ENCODE measurements at places on chromosomes 5 and 9.

- peak; percentile 96 for DNase-seq
These were observed 552 bp downstream of the OTULINL start for GRCh38 chr5:14581891-14582796.

- DNase-seq = no peak
These were observed 8.7 kb downstream of the SNCB start for GRCh38 chr5:176621661-176622079.

DNA sequence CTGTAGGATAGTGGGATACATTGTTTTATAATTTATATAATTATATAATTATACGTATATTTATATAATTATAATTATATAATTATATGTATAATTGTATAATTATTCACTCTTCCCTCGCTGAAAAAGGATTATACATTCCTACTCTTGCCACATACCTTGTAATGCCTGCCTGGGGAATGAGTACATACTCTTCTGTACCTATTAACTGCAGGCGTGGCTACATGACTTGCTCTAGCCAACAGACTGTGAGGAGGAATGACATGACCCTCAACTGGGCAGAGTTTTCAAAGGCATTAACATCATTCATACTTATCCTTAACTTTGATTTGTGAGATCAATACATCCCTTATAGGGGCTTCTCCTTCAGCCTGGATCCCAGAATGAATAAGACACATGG lies 19.1 kb downstream of the ERMP1 start:
- DNase-seq = no peak

- no peak for DNase-seq
These were observed 504.5 kb upstream of the ITGA1 start for GRCh38 chr5:52283221-52283620.

DNA sequence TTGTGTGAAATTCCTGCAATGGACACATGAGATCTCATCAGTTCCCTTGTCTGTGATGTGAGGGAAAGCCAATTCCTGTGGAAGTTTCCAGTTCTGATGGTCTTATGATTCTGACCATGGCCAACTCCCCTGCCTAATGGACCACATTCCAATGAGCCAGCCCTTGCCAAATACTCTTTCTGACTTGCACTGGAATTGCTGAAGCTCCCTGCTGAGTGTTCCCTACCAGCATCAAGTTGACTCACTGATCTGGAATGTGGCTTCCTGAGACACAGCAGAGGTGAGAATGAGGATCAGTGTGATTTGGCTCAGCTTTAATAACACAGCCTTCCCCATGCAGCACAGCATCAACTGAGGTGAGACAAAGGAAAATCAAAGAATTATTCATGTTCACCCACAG lies 427.8 kb downstream of the KDM4C start:
- no peak for DNase-seq

DNA sequence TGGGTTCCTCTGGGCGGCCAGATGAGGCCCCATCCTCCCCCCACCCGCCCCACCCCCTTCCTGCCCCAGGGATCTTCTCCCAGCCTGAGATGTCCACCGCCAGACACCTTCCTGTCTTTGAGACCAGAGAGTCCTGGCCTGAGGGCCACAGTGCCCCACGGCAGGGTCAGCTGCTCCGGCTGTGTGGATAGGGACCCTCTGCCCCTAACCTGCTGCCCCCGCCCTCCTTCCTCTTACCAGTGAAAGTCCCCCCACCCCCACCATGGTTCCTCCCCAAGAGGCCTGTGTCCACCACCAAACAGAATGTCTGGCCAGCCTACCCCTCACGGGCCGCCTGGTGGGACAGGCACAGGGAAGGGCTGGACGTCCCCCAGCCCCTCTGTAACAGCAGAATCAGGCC lies 43.0 kb upstream of the UBAC1 start:
- DNase-seq = no peak

- DNase-seq = no peak
These were observed 77.7 kb downstream of the TLE1 start for GRCh38 chr9:81611664-81612063.

DNA sequence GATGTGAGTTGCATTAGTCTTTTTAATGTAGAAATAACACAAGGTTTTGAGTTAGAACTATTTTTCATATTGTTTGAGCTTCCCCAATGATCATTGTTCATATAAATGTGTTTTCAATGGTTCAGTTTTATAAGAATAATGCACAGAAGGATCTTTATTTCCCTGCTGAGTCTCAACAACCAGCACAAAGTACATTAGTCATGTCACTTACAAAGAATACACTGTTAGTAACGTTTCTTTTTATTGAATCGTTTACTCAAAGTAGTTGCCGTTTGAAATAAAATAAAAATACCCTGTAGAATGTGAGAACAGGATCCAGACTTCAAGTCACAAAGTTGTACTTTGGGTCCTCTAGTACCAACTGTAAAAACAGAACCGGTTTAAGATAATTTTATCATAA lies 41.5 kb downstream of the ERCC8 start:
- DNase-seq = no peak

DNA sequence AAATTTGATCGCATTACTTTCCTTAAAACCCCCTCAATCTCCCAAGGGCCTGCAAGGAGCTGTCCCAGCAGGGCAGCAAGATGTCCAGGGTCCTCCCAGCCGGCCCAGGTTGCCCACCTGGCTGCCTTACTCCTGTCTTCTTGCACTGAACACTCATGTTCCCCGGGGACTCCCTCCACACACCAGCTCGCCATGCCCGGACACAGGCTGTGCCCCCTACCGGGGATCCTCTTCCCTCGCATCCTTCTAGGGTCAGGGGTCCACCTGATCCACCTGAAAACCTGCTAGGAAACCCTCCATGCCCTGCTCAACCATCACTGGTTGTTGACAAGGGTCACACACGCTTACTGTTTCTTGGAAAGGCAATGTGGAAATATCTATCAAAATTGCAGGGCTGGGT lies 172.0 kb upstream of the MSX2 start:
- no peak for DNase-seq

- DNase-seq = no peak
These were observed 21.8 kb downstream of the ENTREP1 start for GRCh38 chr9:69346596-69347390.

GRCh38 chr9:128469070-128469469 lies 13.3 kb downstream of the ODF2 start:
- no peak for DNase-seq

DNA sequence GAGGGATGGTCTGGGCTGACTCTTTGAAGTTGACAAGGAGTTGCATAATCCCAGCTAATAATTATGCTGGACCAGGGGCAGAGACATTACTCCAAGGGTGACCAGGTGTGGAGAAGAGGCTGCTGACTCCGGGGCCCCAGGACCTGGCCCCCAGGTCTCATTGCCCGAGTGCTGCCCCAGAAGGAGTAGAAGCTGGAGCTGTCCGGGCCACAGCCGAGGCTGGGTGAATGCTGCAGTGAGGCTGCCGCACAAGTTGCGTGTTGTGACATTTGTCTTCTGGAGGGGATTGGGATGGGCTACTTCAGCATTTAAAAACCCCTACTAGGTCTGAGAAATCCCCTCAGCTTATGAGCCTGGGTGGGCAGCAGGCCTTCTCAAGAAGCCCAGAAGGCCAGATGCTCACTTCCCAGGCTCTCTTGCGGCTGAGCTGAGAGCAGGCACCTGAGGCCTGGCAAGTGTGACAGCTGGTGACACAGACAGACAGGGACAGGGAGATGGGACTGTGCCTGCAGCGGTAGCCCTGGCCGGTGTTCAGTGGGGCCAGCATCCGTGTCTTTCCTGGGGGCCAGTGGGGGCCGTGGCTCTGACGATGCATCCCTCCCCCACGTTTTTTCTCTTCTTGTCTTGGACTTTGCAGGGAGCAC lies 122.8 kb downstream of the KCNIP1 start:
- DNase-seq = peak; percentile 62

DNA sequence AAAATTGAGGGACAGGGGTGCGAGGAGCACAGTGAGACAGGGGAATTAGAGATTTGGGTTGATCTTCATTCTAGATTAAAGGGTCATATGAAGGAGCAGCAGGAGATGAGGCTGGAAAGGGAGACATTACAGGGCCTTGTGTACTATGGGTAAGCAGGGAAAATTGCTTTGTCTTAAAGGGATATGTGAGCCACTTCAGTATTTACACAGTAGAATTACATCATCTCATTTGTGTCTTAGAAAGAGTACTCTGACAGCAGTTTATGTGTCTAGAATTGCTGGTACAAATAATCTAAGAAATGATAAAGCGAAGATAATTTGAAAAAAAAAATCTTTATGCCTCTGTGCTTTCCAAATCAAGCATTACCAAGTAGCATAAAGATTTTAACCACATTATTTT lies 287.0 kb upstream of the ARRDC3 start:
- DNase-seq = no peak

DNA sequence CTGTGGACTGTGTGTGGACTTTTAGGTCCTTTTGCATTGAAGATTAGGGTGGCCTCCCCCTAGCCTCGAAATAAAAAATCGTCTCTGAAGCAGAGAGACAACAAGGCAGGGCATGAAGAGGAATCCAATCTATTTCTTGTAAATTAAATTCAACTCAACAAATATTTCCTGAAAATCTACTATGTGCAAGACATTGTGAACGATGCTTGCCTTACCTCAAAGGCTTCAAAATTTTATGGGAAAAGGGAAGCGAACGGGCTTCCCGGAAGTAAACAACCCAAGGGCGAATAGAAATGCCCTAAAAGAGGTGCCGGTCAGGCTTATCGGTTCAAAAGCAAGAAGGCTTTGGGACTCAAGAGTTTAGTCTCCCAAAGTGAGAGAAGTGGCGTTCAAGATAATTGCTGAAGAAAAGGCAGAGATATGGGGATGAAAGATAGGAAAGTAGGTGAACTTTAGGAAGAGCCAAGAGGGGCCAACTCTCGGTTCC lies 525 bp downstream of the KIF24 start:
- no peak for DNase-seq

- DNase-seq = peak; percentile 87
These were observed 47.6 kb downstream of the THBS4 start for GRCh38 chr5:80082731-80083100.

DNA sequence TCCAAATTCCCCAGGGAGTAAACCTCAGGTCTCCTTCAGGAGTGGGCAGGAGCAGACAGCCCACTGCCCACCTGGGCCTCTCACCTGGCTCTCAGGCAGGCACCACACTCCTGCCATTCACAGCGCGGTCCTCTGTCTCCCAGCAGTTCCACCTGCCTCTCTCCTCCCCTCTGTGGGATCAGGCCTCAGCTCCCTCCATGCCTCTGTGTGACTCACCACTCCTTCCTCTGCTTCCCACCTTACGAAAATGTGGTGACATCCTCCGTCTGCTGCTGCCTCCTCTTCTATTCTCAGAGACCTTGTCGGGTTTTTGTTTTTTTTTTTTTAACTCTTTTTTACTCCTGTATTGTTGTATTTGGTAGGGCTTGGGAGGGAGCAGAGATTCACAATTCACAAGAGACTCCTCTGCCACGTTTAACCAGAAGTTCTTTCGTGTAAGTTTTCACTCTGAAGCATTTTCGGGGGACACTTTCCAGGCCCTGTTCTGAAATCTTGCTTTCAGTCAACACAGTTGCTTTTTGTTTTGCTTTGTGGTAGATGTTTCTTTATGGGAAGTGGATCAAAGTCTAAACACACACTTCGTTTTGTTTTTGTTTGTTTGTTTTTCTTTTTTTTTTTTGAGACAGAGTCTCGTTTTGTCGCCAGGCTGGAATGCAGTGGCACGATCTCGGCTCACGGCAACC lies 21.1 kb upstream of the CDKN2AIPNL start:
- DNase-seq = peak; percentile 34

GRCh38 chr9:129323376-129323998 lies 145.4 kb upstream of the IER5L start:
- peak; percentile 20 for DNase-seq

Data from spleen (tissue), 13 donors.